ENCODE measurements at places on chromosomes 11 and 22.

DNA sequence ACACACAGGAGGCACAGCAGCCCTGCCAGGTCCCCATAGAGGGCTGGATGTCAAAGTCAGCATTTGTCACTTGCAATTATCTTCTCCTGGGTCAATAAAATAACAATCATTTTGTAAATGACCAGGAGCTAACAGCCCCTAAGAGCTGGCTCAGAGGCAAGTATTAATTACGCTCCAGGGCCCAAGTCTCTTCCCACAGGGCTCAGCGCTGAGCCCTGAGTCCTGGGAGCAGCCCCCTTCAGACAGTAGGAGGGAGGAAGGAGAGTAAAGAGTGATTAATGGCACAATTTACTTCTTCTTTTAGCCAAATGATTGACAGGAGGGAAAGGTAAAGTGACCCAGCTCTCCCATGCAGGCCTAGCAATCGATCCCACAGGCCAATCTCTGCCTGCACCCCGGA lies 99.0 kb upstream of the DRD2 start:
- no peak for DNase-seq

- no peak for DNase-seq
Measured at GRCh38 chr11:117989351-117990102, 3.3 kb downstream of the IL10RA start.

GRCh38 chr11:122101625-122102291 lies 14.3 kb downstream of the BLID start:
- no peak for DNase-seq

- DNase-seq = no peak
Measured at GRCh38 chr11:33040862-33041453, 1.6 kb downstream of the TCP11L1 start.

- DNase-seq = no peak
Measured at GRCh38 chr22:48553119-48553518, 1274.6 kb downstream of the BRD1 start.

DNA sequence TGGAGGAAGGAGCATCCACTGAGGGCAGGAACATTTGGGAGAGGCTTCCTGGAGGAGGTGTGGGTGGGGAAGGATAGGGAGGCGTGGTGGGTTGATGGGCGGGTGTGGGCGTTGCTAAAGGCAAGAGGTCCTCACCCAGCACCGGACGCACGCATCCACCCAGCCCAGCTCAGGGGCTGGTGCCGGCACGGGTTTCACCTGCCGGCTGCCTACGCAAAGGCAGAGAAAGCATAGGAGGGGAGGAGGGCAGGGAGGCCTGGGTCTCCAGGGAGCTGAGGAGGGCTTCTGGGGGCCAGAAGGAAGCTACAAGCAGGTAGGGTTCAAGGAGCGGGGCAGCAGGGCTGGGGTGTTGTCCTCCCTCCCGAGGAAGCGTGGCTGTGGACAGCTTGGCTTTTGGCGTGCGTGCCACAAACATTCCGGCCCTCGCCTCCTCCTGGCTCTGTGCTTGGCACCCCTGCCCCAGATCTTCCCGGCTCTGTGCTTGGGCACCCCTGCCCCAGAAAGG lies 7.8 kb downstream of the SSH3 start:
- no peak for DNase-seq

DNA sequence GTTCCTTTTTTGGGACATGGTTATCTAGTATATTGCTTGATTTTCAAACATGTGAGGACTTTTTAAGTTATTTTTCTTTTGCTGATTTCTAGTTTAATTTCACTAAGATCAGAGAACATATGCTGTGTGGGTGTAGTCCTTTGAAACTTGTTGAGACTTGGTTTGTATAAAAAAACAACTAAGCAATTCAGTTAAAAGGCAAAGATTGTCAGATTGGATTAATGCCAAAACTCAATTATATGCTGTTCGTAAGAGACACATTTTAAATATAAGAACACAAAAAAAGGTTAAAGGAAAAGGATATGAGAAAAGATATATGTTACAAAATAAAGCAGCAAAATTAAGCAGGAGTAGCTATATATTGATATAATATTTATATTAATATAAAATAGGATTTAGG lies 17.8 kb upstream of the RRM1 start:
- DNase-seq = no peak

- no peak for DNase-seq
Measured at GRCh38 chr11:44505581-44506054, 59.8 kb upstream of the CD82 start.

DNA sequence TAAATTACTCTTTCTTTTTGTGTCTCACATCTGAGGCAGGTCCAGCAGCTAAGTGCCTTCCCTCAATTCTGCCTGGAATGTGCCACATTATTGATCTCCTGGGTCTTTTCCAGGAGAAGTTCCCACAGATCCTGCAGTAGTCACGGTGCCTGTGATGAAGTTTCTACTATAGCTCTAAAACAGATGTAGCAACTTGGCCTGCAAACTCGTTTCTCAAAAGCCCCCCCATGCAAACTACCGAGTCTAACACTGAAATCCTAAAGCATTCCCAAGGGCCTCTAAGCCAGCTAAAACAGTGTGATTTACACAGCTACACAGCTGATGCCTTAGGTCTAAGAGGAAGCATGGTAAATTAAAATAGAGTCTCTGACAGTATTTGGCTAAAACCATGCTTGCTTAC lies 54.3 kb downstream of the DDI1 start:
- DNase-seq = no peak

GRCh38 chr22:24051568-24051967 lies 40.5 kb downstream of the CABIN1 start:
- no peak for DNase-seq

DNA sequence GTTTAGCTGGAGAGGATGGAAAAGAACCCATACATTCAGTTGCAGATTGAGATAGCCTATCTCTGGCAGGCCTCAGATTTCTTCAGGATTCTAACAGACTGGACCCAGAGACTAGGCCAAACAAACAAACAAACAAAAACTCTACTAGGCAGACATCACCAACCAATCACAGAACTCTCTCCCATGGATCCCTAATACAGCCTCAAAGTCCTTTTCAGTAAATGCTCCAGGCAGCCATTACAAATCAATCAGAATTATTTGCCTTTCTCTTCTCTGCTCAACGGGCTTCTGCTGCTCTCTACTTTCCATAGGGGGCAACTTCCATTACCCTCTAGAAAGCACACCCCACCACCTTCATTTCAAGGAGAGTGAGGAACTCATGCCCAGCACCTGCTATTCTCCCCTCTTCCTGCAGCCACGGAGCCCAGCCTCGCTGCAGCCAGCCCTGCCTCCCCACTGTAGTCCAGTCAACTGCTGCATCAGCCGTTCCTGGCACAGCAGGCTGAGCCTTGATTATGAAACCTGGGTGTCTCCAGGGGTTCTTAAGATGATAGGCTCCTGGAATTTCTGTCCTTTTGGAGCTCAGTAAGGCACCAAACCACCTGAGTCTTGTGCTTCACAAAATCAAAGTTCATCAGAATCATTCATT lies 19.0 kb upstream of the SMIM35 start:
- no peak for DNase-seq

DNA sequence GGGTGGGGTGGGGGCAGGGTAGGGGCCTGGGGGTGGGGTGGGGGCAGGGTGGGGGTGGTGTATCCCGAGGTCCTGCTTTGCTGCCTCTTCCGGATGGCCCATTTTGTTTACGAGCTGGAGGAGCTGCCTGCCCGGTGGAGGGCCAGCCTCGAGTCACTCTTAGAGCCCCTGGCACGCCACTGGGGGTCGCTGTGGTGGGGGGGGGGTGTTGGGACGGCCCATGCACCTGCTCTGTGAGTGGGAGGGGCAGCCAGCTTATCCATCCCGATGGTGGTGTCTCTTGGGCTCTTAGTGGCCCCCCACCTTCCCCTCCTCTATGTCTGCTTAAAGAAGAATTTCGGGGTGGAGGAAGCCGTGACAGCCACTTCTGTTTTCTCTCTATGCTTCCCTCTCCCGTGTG lies 24.6 kb downstream of the MRGPRD start:
- DNase-seq = no peak

DNA sequence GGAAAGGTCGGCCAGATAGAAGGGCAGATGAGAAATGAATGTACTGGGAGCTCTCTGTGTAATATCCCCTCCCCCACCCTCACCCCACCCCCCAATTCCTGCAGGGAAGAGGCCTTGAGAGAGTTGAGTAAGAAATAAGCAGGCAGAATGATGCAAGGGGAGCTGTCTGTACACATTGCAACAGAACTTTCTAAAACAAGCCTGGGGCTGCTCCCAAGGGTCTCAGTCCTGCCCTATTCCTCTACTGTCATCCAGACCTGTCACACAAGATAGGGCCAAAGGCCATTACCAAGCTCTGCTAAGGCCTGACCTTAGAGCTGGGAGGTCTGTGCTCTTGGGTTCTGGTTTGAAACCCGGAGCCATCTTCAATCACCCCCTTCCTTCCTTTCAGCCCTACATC lies 5.7 kb upstream of the DGAT2 start:
- DNase-seq = no peak

DNA sequence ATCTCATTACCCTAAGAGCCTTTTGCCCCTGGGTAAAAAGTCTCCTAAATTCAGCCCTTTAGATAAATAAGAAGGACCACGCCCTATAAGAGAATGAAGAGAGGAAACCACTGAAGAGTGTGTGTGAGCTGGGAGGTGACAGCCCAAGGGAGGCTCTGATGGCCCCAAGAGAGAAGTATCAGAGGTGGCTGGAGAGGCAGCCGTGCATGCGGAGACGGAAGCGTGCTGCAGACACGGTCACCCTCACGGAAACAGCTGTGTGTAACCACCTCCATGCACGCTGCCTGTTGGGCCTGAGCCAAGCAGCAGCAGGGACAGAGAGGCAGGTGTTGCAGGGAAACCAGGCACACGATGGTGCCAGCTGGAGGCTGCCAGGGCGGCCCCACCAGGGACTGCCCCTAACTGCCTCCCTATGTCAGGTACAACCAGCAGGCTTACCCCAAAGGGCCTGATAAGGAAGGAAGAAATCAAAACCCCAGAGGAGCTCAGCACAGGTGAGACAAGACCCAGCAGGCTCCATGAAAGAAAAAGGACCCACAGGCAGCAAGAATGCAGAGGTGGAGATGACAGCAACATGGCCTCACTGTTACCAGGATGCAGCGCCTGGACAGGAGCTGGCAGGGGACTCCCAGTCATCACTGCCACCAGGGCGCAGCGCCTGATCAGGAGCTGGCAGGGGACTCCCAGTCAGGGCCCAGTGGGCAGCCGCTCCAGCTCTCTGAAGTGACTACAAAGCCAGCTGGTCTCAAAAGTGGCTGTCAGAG lies 7.8 kb downstream of the LARGE2 start:
- DNase-seq = peak; percentile 90

All from esophagus muscularis mucosa (tissue), 4 donors.